Natural killer cell treated with Interleukin-12 subunit alpha and Interleukin-12 subunit beta and Interleukin-15 and Interleukin-18, amount 100 ng/mL, for 72 hours (primary cell): ENCODE measurements at places on chromosomes 4 and X. TPM values are rescaled to one million over a fixed set of nuclear protein-coding genes. Genes with fewer than 3 reads are reported as not detected.

Gene MAML3
- total RNA-seq: 0.40 TPM

Gene ARSJ
- total RNA-seq: 0.24 TPM

Gene TRIM60
- total RNA-seq: not detected

Gene SULT1B1
- 1.1 TPM for total RNA-seq

Gene PALLD
- 11.0 TPM for total RNA-seq

Gene PACRGL
- 7.8 TPM for total RNA-seq

Gene RAB39B
- total RNA-seq: 7.5 TPM

Gene POF1B
- not detected for total RNA-seq

Gene RAP2C
- total RNA-seq: 33.7 TPM

Gene NUDT11
- total RNA-seq: 1.1 TPM

Gene BANK1
- 1.7 TPM for total RNA-seq

Gene MMAA
- total RNA-seq: 14.3 TPM

Gene PASD1
- not detected for total RNA-seq

DNA sequence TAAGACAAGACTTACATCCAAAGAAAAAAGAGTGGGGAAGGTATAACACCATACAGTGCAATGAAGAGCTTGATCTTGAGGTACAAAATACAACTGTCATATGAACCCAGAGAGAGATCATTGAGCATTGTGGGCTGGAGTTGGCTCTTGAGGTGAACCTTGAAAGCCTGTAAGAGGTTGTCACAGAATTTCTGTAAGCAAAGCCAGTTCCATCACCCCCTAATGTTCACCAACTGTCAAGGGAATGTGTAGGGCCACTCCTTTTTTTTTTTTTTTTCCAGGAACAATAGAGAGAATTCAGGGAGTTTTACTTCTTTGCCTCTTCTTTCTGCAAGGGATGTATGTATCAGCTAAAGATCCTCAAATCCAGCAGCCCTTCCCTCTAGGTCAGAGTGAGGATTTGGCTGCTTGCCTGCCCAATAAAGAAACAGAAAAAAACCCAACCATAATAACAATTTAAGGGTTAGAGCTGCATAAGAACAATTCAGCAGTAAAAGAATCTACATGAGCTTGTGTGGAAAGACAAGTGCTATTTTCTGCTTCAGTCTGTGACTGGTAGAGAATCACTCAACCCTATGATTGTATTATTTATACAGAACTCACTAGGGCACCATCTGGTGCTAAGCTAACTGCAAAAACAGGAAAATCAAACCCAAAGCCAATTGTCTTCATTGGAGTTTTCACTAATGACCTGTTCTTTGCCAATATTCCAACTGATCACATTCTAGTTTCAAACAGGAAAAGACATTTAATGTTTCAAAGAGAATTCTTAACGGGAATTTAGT is 217.5 kb upstream of the TEX13C start:
- no peak for DNase-seq

GRCh38 chrX:1535241-1536041 is 1.5 kb downstream of the P2RY8 start:
- DNase-seq: no peak

- no peak for DNase-seq
These were observed 75.1 kb downstream of the ADGRL3 start for GRCh38 chr4:61275241-61275640.

- no peak for DNase-seq
These were observed 36.9 kb downstream of the ANXA10 start for GRCh38 chr4:168129046-168129772.

DNA sequence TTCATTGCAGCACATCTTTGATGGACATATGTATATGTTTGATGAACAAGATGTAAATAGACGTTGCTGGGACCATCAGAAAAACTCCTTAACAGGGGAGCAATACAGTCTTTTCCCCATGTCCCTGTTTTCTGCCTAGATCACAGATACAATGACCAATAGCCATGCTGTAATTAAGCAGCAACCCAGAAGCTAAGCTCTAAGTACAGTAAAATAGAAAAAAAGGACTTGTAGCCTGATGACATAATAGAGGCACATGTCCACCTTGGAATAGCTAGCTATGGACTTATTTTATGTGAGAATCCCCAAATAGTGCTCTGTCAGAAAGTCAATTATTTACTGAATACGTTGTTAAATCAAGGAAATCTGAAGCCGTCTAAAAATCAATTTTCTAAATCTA is 14.9 kb downstream of the FAM13A start:
- DNase-seq: no peak

- no peak for DNase-seq
These were observed 60.8 kb downstream of the PALLD start for GRCh38 chr4:168557658-168558057.

DNA sequence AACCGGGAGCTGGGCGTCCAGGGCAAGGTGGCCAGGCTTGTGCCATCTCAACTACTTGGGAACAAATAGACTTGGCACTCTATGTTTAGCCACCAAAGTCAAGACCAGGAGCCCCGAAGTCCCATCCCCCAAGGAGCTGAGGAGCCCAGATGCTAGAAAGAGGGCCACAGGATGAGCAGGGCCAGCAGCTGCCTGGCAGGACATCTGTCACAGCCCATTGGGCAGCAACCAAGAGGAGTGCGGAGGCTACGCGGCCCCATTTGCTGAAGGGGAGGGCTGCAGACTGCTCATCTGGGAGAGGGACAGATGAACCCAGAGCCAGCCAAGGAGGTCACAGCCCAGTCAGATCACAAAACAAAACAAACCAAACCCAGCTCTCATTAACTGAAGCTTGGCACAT is 22.9 kb upstream of the SOWAHD start:
- DNase-seq: no peak

- DNase-seq: no peak
These were observed 34.6 kb upstream of the SLC9A7 start for GRCh38 chrX:46793386-46794143.

DNA sequence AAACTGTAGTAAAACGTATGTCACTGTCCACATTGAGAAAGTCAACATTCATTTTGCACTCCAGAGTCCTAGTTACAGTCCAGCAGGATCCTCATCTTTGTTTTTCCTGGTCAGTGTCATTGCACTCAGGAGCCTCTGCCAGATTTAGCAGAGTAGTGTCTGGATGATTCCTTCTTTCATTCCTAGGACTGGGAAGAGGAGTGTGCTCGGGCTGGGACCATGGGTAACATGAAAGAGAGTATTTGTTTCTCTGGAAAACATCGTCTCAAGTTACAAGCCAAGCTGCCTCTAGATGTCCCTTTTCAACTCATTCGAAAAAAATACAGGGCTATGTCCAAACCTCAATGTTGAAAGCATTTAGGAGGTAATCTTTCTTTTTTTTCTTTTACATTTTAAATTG is 69.9 kb upstream of the TNIP3 start:
- no peak for DNase-seq

- no peak for DNase-seq
These were observed 6.2 kb upstream of the CXCL9 start for GRCh38 chr4:76013540-76013939.

- DNase-seq: no peak
These were observed 157.1 kb downstream of the CPXCR1 start for GRCh38 chrX:88903989-88904718.

- DNase-seq: no peak
These were observed 17.5 kb downstream of the RAB39B start for GRCh38 chrX:155246748-155247147.

- DNase-seq: no peak
These were observed 27.1 kb downstream of the PAK3 start for GRCh38 chrX:111123125-111123524.

DNA sequence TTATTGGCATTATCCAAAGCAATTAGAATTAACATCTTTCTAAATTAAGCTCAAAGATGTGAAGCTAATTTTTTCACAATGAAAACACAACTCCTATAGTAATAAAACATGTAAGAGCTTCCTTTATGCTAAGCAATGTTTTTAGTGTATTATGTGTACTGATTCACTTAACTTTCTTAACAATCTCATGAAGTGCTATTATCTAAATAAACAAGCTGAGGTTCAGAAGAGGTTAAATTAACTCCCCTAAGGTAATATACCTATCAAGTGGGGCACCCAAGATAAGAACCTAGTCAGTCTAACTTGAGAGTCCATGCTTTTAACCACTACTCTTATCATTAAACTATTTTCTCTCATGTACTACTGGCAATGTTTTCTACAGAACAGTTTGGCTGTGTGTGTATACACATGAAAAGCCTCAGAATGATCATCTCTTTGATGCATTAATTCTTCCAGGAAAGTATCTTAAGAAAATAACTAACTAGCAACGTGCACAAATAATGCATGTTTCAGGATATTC is 13.6 kb downstream of the G3BP2 start:
- no peak for DNase-seq

GRCh38 chr4:156733582-156733981 is 238.0 kb downstream of the PDGFC start:
- DNase-seq: no peak

- no peak for DNase-seq
These were observed 105.1 kb downstream of the ADGRA3 start for GRCh38 chr4:22410645-22411247.

DNA sequence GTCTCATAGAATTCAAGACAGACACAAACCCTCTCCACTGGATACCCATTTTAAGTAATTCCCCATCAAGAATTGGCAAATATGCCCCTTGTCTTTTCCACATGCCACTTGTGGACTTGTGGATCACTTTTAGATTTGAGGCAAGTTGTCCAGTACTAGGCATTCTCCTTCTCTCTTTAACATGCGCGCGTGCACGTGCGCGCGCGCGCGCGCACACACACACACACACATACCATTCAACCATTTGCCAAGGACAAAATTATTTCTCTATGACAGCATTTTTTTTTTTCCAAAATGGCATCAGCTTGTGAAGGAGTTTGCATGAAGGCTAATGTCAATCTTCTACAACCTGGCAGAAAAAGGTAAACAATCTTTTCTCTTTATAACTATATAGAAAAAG is 1325.7 kb upstream of the IGFBP7 start:
- no peak for DNase-seq

DNA sequence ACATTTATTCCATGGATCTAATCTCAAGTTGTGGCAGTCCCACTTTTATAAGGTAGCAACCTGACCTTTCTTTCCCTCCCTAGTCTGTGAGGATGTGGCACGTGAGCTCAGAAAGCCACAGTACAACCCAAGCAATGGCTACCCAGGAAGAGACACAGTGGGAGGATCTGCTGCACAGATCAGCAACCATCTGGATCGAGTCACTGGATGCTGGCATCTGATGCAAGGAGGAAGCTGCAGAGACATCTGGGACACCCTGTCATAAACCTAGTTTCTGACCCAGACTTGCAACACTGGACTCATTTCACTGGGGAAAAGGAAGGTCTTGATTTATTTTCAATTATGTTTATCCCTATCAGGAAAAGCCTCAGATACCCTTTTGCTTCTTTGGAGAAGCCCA is 327.1 kb downstream of the PAPSS1 start:
- no peak for DNase-seq

GRCh38 chr4:7710576-7711306 is 228.9 kb downstream of the AFAP1 start:
- DNase-seq: no peak

GRCh38 chr4:95640311-95640710 is 91.5 kb upstream of the UNC5C start:
- DNase-seq: no peak

GRCh38 chrX:116694046-116694445 is 231.3 kb upstream of the CT83 start:
- no peak for DNase-seq

DNA sequence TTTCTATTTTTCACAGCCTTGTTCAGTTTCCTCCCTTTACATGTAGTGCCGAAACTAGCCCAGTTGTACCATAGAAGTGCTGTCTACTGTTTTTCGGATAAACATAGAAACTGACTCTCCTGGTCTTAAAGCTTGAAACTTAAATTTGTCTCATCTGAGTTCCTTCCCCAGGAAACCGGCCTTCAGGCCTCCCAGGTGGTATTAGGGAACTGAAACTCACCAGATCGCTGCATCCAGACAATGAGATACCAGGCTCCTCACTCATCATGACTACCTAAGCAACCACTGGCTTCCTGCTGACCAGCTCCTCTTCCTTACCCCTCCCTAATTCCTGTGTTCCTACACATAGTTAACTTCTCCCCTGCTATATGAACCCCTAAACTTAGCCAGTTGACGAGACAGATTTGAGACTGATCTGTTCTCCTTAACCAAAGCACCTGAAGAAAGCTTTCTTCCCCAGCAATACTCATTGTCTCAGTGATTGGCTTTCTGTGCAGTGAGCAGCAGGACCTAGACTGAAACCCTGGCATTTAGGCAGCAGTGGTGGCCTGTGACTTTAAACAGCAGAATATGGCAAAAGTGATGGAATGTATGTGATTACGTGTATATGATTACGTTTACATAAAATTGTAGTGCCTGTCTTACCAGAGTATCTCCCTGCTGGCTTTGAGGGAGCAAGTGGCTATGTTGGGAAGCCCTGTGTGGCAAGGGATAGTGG is 959.1 kb upstream of the LCORL start:
- no peak for DNase-seq

- no peak for DNase-seq
These were observed 646 bp downstream of the ABCB7 start for GRCh38 chrX:75155447-75155826.

DNA sequence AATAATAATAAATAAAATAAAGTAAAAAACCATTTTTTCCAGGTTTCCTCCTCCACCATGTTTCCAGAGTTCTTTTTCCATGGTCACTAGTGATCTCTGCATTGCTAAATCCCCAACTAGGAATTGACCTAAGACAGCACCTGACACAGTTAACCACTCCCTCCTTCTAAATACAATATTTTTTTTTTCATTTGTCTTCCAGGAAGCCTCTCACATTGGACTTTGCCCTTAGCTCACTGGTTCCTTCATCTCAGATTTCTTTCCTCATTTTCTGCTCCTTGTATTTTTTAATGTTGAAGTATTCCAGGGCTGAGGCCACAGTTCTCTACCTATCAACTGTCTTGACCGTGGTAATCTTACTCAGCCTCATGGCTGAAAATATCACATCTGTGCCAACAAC is 187.3 kb upstream of the FAM241A start:
- DNase-seq: no peak

GRCh38 chrX:126300401-126300800 is 134.3 kb upstream of the DCAF12L2 start:
- no peak for DNase-seq

DNA sequence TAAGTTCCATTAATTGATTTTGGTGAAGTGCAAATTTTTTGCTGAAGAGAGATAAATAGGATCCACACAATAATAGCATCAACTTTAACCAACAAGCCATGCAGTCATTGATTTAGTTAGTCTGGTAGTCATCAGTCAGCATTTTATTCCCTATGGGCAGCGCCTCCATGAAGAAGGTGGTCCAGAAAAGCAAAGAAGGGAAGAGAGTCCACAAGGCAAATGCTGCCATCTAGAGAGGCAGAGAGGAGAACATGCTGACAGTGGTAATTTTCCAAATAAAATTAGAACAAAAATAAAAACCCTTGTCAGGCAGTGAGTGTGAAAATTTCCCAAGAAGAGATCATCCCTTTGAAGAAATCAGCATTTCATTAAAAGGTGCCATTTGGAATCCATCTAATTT is 366.7 kb upstream of the FAM241A start:
- no peak for DNase-seq

DNA sequence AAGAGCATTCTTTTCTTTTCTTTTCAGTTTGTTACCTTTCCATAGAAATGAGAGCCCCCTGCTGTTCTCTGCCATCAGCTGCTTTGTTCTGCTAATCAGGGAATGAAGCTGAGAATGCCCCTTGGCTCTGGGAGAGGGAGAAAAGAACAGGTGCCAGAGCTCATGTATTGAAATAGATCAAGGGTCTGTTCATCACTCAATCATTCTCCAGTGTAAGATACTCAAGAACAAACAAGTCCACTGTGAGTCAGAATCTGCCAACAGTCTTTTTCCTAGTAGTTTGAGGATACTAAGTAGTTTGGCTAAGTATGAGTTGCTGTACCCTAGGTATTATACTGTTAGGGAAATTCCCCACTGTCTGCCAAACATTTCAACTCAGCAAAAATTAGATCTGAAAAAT is 144.3 kb downstream of the RTL3 start:
- DNase-seq: no peak

- DNase-seq: no peak
These were observed 61.3 kb upstream of the PRRG1 start for GRCh38 chrX:37287741-37288444.
